ENCODE measurements at places on chromosomes 2 and 18. TPM values are rescaled to one million over a fixed set of nuclear protein-coding genes. Genes with fewer than 3 reads are reported as not detected.

Gene CIB4
- total RNA-seq, result not detected

Gene IL18RAP
- total RNA-seq, result not detected

GRCh38 chr2:19881908-19882265, 19.9 kb downstream of the TTC32 start:
- DNase-seq, result no peak

GRCh38 chr2:888211-888801, 62.3 kb upstream of the SNTG2 start:
- DNase-seq, result no peak

- no peak for DNase-seq
These were observed 294.3 kb upstream of the KCNH7 start for GRCh38 chr2:163132850-163133249.

DNA sequence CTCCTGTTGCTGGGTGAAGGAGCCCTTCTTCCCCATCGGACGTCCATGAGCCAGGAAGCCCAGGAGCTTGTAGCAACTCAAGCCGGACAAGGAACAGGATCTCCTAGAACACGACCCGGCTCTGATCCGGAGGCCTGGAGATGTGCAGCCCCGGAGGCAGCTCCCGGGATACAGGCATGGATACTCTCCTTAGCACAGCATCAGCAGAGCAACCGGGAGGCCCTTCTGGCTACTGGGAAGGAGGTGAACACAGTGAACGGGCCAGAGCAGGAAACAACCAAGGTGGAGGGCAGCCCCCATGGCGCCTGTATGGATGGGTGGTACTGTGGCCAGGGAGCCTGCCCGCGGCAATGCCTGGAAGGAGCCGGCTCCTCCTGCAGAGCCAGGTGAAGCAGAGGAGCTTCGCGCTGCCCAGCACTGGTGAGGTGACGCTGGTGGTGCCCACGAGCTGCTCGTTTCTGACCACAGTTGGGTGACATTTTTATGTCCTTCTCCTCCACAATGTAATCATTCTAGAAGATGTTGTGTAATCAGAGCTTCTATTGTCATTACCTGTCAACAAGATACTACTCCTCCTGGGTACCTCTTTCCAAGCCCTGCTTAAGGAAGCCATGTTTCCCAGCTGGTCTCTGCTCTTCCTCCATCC, 94.3 kb downstream of the TWIST2 start:
- DNase-seq, result no peak

- DNase-seq, result no peak
These were observed 64.7 kb upstream of the HNRNPA3 start for GRCh38 chr2:177147834-177148445.

DNA sequence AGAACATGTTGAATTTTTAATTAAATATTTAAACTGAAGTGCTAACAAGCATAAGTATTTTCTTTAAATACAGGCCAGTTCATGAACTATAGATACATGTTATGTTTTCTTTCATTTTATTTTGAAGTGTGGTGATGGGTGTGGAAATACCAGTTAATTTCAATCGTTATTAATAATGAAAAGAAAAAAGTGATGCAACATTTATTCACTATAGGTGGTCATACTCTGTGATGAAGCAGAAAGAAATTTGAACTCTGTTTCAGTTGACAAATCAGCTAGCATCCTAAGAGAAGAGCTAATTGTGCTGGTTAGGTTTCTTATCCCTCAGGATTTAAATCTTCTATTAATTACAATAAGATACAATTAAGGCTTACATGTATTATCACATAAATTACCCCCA, 795.1 kb upstream of the DDX18 start:
- DNase-seq, result no peak

DNA sequence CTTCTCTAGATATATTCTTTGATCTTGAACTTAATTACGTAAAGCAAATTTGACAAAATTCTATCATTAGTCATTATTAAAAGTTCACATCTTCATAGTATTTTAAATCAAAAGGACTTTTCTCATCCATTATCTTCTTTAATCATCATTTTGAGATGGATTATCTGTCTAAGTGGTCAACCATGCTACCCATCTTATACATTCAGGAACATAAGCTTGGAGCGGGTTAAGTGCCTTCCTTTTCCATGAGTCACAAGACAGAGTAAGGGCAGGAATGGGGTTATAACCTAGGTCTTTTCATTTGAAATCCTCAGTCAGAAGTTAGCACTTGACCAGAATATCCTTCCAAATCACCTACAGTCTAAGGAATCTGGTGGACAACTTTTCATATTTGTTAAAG, 297.1 kb downstream of the TCF4 start:
- DNase-seq, result peak; percentile 35

- no peak for DNase-seq
These were observed 644.4 kb downstream of the GALR1 start for GRCh38 chr18:77894060-77894459.

GRCh38 chr2:36490749-36491148, 107.2 kb downstream of the FEZ2 start:
- no peak for DNase-seq

DNA sequence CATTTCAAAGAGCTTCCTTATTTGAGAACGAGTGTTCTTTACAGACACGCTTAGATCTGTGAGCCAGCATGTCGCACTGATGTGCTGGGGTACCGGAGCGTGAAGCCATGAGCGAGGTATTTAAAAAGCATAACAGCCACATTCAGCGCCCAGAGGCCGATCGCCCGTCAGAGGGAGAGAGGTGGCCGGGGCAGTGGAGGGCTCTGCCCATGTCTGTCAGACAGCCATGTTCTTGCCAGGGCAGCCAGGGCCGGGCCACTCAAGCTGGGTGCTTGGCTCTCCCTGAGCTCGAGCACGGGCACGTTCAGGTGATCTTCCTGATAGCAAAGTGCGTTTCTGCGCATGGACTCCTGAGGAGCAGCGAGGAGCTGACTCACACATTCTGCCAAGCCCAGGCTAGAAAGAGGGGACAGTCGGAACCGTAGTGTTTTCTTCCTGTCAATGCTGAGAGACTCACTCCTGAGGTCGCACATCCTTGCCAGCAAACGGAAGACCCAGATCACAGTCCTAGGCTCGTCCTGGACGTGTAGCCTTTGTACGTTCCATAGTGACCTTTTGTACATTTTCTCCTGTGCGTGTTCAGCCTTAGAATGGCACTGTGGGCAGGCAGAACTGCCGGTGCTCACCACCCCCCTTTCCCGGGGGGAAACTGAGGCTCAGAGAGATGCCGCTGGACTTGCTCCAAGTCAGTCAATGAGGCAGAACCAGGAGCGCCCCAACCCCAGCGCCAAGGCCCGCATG, 100.7 kb downstream of the NFATC1 start:
- no peak for DNase-seq

GRCh38 chr2:98175811-98176210, 88.8 kb downstream of the VWA3B start:
- DNase-seq, result no peak

DNA sequence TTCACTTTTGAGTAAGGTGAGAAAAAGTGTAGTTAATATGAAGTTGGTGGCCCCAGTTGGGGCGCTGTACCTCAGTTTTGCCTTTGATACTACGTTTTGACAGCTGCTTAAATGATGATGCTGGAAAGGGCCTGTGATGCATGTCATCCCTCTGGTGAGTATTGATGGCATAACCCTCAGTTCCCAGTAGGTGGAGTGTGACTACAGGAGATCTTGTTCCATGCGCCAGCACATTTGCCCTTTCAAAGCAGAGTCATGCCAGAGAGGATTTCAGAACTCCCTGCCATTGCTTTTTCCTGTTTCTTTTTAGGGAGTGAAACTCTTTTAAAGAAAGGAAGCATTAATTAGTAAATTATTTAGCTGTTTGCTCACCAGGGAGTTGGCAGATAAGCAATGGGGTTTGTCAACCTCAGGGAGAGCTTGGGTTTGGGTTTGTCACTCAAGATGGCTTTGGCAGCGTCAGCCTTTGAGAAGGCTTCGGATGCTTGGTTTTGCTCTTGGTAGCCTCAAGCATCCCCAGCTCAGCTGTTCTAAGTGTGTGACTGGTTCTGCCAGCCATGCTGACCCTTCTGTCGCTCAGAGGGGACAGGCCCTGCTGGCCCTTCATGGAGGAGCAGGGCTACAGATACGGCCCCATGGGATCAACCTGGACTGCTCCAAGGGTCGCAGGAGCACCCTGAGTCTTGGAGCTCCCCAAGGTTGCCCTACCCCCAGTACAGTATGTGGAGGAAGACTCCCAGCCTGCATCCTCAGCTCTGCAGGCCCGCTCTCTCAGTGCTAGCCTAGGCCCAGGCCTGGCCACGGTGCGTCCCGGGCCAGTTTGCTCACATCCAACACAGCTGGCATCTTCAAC, 29.1 kb downstream of the ARMC9 start:
- peak; percentile 83 for DNase-seq
